ENCODE measurements at places on chromosomes 7 and 10.

GRCh38 chr7:128922496-128923410 is 12.2 kb upstream of the KCP start:
- no peak for DNase-seq

GRCh38 chr7:71511361-71511807 is 379.4 kb downstream of the GALNT17 start:
- DNase-seq, result no peak

DNA sequence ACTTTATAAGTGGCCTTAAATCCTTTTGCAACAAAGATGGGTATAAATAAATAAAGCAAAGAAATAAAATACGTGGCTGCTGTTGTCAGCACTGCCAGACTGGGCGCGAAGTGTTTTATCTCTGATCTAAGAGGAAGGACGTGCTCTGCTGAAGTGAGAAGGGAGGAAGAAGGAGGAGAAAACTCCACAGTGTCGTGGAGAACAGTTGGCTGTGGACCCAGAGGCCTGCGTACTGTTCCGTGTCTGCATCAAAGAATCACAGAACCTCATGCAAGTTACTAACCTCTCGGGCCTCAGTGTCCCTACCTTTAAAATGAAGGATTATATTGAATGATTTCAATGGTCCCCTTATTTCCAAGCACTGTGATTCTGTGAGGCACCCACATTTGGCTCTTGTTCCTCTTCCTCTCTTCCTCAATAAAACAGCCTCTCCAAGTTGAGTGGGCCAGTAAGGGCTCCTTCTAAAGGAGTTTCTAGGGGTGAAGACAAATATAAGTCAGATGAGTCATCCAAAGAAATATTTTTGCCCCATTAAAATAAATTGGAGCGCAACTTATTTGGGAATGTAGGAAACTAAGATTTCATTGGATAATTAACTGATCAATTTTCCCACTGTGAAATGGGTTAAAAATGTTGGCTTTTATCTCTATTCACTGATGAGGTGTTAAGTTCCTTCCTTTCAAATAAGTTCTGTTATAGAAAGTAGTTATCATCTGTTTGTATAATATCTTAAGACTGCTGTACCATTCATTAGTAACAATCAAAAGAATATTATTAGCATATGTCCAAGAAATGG is 126.9 kb upstream of the EFCAB10 start:
- DNase-seq, result no peak

- DNase-seq, result no peak
Observed at GRCh38 chr10:116995648-116996047, 9.3 kb downstream of the SHTN1 start.

GRCh38 chr10:69570050-69570816 is 3.0 kb downstream of the NEUROG3 start:
- DNase-seq, result no peak

DNA sequence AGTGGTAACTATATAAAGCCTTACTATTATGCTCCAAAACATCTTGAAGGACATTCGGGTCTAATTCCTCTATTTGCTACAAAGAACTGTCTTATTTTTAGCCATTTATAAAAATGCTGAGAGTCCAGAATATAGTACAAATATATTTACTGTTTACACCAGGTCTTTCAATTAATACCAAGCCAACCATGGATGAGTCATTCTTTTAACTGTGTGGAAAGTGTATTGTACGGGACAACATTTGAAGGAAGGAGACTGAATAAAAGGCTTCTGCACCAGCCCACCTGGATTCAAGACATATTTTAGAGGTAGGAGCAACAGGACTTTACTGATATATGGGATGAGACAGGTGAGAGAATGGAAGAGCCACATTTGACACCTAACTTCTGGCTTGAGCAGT is 35.4 kb downstream of the MASTL start:
- no peak for DNase-seq

- no peak for DNase-seq
Observed at GRCh38 chr10:69043931-69044531, 43.9 kb upstream of the SRGN start.

DNA sequence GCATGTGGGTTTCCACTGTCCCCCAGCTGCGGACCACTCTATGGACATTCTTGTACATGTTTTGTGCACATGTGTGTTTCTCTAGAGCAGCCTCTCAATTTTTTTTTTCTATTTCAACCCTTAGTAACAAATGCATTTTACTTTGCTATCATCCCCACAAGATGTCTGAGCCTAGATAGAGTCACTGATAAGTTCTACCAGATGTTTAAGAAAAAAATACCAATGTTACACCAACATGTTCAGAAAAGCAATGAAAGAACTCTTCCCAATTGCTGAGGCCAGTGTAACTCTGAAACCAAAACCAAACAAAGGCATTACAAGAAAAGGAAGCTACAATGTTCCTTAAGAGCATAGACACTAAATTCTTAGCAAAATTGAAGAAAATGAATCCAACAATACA is 218.5 kb downstream of the CXCL12 start:
- no peak for DNase-seq

- DNase-seq, result no peak
Observed at GRCh38 chr7:24871770-24872169, 108.2 kb downstream of the OSBPL3 start.

- DNase-seq, result peak; percentile 26
Observed at GRCh38 chr7:102875700-102876295, 37.0 kb upstream of the LRRC17 start.

- DNase-seq, result no peak
Observed at GRCh38 chr10:87763086-87763861, 54.8 kb downstream of the ATAD1 start.

DNA sequence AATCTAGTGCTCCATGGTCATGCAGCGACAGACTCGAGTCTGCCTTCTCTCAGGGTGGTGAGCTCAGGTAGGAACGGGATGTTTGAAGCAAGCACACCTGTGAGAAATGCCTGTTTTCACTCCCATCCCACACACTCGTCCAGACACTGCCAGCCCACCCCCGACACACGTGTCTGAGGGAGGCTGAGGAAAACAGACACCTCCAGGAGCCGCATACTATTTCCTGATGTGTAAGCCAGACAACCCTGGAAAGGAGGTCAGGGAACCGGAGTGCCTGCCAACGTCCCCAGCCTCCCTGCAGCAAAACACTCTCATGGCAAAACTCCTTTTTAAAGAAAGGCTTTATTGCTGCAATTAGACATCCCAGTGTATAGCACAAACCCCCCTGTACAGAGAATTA is 80.2 kb downstream of the ALOX5 start:
- no peak for DNase-seq

GRCh38 chr7:3957472-3958108 is 656.5 kb downstream of the SDK1 start:
- DNase-seq, result no peak

DNA sequence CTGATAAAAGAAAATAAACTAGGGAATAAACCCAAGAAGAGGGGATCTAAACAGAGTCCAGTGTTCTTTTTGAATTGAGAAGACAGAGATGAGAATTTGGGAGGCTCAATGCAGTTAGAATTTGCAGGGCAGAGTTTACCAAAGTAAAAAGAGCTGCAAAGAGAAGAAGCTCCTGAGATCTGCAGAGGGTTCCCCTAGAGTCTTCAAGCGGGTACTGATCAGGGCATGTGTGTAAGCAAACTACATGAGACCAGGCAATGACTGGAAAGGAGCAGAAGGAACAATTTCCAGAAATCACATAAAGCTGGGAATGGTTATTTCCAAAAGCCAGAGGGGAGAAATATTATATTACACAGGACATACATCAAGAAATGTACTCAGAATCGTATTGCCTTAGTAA is 58.1 kb upstream of the TES start:
- no peak for DNase-seq

DNA sequence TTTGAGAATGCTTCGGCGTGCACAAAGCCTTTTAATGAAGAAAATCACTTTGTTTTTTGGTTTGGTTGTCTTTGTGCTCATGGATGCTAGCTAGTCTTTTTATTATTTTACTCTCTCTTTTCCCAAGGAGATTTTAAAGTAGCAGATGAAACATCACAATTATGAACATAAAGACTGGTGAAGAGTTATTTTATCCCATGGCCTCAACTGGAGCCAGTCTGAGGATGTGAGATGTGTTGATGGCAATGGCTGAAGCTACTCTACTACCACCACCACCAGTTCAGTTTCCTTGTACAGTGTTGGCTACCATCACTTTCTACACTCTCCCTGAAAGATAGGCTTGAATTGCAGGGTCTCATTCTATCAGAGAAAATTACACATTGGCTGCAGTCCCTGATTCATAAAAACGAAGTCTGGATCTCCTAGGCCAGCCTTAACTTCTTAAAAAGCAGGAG is 494 bp upstream of the HERC4 start:
- DNase-seq, result no peak

DNA sequence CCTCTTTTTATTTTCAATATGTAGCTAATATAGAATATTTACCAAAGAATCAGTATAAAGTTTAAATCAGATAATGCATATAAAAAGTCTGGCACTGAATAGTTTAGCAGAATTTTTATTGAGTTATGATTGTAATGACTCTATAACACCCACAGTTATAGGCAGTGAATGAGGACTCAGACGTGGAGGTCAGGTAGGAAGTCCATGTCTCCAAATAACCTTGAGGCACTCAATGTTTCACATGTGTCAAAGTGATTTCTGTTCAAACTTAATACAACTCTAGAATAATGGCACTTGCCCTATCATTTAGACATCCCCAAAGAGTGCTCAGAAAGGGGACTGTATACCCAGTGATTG is 332.1 kb downstream of the BMPER start:
- no peak for DNase-seq

GRCh38 chr7:71871446-71871845 is 540.7 kb downstream of the CALN1 start:
- DNase-seq, result no peak

- no peak for DNase-seq
Observed at GRCh38 chr7:158814637-158815036, 14.7 kb downstream of the ESYT2 start.

GRCh38 chr10:48818081-48818480 is 121.6 kb downstream of the LRRC18 start:
- DNase-seq, result no peak

DNA sequence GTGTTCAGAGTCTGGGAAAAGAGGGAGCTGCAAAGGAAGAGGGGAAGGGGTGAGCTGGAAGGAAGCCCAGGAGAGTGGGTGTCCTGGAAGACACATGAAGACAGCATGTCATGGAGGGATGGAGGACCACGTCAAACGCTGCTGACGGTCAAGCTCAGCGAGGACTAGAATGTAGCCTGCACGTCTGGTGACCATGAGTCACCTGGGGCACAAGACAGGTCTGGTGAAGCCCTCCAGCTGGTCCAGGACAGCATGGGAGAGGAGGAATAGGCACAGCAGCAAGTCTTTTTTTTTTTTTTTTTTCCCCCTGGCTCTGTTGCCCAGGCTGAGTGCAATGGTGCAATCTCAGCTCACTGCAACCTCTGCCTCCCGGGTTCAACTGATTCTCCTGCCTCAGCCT is 19.6 kb upstream of the AMZ1 start:
- DNase-seq, result no peak

DNA sequence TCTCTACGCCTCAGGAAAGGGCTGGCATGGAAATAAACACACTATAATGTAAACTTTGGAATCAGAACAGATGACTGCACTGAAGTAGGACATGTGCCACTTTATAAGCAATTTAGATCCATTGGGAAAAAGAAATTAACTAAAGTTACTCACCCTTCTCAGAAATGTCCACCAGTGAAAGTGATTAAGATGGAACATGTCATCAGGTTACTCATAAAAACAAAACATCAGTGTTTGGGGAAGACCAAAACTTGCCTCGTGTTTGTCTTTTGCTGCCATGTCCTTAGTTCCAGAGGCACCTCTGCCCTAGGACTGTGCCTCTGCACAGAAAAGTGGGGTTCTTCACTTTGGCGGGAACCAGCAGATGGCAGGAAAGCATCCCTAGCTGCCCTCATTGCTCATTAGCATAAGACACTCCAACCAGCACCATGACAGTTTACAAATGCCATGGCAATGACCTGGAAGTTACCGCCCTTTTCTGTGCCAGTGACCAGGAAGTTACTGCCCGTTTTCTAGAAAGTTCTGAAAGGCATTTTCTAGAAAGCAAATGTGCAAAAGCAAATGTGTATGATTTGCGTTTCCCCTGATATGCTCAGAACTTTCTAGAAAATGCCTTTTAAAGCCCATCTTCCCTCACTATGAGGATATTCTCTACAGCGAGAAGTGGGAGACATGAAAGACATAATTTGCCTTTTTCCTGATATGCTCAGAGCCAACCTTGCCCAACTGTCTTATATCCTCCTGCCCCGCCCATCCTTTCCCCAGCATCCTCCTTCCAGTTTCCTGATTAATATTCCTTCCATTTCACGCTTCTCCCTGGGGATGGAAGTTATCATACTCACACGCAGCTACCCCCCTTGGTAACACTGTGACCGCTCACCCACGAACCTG is 258.2 kb downstream of the USP6NL start:
- no peak for DNase-seq
